NCI-H1694 (cell line): ENCODE measurements at places on chromosomes 2 and 18.

GRCh38 chr2:106555053-106555452 is 67.9 kb downstream of the CD8B2 start:
- no peak for DNase-seq

- DNase-seq, result peak; percentile 83
Measured at GRCh38 chr2:216341121-216341520, 31.2 kb downstream of the MARCHF4 start.

GRCh38 chr2:135688978-135689377 is 52.7 kb upstream of the UBXN4 start:
- no peak for DNase-seq

- no peak for DNase-seq
Measured at GRCh38 chr2:190507135-190507534, 27.4 kb downstream of the NEMP2 start.

DNA sequence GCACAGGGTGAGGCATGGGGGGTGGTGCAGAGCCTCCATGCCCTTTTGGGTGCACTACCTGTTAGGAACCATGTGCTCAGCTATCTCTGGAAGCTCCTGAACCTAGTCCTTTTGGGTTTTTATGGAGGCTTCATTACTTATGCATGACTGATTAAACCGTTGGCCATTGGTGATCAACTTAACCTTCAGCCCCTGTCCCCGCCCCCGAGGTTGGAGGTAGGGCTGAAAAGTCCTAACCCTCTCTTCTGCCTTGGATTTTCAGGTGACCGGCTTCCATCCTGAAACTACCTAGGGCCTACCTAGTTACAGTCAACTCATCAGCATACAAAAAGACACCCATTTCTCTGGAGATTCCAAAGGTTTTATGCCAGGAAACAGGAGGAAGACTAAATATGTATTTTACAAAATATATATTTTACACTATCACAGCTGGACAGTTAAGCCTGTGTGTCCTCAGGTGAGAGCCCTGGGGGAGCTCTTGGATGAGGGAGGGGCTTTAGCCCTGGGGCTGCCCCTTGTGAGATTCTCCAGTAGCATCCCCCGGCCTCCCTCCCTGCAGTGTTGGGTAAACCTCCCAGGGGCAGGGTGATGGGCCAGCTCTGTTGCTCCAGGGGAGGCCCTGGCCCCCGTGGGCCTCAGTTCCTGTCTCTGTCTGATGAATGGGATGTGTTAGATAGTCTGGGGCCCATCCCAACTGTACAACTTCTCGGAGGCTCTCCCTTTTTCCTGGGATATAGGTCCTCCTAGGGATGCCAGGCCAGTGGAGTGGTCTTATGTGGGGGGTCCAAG is 24.1 kb downstream of the GLI2 start:
- no peak for DNase-seq

DNA sequence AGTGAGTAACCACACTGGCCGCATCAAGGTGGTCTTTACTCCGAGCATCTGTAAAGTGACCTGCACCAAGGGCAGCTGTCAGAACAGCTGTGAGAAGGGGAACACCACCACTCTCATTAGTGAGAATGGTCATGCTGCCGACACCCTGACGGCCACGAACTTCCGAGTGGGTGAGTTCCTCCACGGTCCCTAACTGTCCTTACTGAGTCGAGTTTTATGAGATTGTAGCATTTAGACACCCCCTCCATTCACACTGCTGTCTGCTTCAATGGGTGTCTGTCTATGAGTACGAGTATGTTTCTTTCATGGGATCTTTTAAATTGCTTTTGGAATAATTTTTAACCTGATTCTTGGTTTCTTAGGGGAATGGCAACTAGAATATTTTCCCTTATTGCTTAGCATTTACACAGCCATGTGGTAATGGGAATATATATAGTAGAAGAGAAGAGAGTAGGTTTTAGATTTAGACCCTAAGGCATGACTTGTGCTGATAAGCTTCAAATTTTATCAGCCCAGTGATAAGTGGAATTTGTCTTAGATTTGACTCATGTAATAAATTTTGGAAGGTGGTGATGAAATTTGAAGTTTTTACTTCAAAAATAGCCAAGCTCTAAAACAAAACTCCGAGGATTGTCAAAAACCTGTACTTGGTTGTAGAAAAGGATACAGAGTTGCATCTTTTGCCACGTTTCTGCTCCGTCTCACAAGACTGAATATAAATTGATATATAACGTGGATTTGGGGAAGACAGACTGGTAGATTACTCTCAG is 188.2 kb downstream of the LTBP1 start:
- DNase-seq, result no peak

- DNase-seq, result no peak
Measured at GRCh38 chr2:46460241-46460921, 19.0 kb upstream of the TMEM247 start.

DNA sequence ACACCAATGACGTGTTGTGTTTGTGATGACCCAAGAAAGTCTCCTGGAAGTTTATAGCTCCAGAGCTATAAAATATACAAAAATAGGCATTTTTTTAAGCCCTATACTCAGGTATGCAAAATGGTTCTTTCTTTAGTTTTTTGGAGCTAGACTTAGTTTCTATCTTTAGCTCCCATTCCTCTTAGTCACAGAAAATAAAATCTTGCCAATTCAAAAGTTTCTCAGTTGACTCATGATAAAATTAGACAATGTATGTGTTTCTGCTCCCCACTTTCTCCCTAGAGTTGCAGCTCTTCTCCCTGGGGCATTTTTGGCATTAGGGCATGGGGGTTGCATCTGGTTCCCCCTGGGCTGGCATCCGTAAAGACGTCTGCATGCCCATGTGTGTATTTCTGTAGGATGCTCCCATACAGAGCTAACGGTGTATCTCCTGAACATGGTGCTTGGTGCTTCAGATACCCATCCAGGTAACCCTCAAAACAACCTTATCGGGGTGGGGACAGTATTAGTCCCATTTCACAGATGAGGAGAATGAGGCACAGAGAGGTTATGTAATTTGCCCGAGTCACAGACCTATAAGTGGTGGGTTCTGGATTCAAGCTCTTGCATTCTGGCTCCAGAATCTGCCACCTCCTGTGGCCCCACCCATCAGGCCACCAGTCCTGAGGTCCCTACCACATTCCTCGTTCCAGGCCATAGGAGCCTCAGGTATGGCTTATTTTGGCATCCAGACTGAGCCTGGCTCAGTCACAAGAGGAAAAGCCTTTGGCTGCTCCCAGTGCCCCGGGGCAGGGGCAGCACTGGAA is 43.1 kb upstream of the ASAP2 start:
- DNase-seq, result no peak

DNA sequence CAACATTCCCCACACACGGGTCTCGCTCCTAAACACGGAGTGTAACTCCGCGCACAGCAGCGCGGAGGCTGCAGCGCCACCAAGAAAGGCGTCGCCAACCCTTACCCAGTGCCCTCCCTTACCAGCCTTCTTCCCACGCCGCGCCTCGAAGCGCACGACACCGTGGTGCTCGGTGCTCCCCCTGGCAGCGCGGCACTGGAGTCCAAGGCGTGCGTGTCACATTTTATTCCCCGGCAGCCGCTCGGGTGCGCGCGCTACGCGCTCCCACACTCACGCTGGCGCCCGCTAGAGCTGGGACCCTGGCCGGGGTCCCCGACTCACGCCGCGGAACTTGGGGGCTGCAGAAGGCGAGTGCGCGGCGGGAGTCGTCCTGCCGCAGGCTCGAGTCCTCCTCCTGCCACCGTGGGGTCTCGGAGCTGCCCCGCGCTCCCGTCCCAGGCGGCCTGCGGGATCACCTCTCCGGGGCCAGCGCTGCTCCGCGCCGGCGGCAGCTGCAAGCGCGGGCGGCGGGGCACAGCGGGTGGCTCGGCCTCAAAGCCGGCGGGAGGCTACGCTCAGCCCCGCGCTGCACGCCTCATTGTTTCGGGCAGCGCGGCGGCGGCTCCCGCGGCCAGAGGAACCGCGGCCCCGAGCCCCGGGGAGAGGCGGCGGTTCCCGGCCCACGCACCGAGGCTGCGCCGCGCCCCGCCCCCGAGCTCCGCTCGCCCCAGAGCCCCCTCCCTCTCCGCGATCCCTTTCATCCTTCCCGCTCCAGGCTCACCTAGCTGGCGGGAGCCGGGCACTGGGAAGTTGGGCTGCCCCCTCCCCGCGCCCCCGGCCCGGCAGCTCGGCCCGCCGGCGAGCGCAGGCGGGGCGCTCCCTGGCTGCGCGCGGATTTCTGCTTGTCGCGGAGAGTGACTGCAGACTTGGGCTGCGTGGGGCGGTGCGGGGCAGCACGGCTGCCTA is at the start of gene ST6GAL2:
ST6GAL2 (minus strand) TSS at position 197 of the 945 bp plus-strand sequence. CDS start 42,190 bp downstream, outside the sequence.
- DNase-seq, result no peak

DNA sequence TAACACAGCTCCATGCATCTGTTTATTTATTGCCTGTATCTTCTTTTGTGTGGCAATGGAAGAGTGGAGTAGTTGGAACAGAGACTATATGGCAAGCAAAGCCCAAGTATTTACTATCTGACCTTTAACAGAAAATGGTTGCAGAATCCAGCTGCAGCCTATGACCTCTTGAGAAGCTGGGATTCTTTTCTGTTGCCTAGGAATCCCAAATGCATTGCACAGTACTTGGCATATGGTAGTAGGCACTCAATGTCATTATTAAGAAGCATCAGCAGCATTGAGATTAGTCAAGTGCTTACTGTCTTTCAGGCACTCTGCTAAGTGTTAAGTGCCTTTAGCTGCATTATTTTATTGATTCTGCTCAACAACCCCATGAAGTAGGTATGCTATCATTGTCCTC is 331.6 kb downstream of the CCDC85A start:
- DNase-seq, result no peak

DNA sequence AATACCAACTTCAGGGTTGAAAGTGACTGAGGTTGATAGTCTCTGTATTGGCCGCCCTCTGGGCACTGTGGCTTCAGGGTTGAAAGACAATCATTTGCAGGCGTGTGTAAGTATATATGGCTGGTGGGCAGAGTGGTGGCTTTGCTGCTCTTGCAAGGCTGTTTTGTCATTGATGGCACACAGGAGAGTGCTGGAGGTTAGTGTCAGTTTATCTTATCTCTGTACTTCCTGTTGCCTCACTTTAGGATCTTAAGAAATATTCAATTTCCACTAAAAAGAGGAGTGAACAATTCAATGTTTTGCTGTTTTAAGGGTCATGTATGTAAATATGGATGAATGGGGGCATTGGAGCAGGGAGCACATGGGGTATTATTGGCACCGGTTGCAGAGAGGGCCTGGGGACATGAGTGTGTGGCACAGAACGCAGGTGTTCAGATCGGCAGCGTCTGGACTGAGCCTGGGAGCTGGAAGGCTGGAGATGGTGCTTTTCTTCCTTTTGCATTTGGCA is 51.5 kb downstream of the NCK2 start:
- no peak for DNase-seq

DNA sequence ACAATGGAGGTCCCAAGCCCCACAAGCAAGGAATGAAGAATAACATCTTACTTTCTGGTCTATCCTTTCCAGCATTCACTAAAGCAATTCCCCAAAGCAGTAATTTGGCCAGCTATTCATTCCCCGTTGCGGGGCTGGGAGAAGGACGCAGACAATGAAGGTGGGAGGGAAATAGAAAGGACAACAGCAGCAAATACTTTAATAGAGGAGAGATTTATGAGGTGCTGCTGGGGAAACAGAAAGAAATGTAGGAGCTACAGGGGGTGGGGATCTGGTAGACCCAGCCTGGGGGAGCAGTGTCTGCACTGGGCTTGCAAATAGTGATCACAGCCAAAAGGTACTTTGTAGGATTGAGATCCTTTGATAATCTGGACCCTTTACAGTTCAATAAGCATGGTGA is 13.9 kb upstream of the ATL2 start:
- no peak for DNase-seq

GRCh38 chr2:123077101-123077500 is 948.0 kb upstream of the CNTNAP5 start:
- DNase-seq, result no peak

- no peak for DNase-seq
Measured at GRCh38 chr2:460861-461260, 173.0 kb upstream of the ALKAL2 start.

DNA sequence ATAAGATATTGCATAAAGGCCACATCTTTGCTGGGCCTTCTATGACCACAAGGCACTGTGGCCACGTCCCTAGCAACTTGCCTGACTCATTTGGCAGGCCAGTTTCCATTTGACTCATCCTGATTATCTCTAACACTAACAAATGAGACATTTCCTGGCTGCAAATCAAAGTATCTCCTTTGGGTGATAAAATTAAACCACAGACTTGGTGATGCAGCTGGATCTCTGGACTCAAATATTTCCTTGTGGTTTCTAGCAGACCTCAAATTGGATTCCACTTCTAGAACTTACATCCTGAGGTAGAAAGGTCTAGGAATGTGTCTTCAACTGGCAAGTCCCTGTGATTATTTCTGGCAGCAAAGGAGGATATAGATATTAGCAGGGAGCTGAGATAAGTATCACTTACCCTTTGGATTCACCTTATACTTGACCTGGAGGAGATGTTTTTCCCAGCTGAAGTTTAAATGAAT is 167.9 kb upstream of the NXPH2 start:
- no peak for DNase-seq

- DNase-seq, result no peak
Measured at GRCh38 chr2:62812921-62813825, 107.7 kb downstream of the EHBP1 start.

- DNase-seq, result no peak
Measured at GRCh38 chr2:177273408-177273807, 8.9 kb upstream of the NFE2L2 start.

DNA sequence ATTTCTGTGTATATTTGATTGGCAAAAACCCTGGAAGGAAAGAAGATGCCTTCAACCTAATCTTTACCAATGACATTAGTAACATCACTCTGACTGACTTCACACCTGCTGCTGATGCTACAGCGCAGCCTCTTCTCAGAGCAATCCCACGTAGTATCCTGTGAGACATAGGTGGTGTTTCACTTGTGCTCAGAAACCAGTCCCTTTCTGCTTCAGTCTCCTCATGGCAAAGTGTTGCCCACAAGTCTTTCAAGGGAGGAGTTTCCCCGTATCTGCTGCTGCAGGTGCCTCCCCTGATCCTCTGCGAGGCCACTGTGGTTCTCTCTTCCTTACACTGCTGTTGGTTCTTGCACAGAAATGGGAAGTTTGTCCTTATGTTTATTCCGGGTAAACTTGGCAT is 433.2 kb upstream of the TNP1 start:
- DNase-seq, result no peak

DNA sequence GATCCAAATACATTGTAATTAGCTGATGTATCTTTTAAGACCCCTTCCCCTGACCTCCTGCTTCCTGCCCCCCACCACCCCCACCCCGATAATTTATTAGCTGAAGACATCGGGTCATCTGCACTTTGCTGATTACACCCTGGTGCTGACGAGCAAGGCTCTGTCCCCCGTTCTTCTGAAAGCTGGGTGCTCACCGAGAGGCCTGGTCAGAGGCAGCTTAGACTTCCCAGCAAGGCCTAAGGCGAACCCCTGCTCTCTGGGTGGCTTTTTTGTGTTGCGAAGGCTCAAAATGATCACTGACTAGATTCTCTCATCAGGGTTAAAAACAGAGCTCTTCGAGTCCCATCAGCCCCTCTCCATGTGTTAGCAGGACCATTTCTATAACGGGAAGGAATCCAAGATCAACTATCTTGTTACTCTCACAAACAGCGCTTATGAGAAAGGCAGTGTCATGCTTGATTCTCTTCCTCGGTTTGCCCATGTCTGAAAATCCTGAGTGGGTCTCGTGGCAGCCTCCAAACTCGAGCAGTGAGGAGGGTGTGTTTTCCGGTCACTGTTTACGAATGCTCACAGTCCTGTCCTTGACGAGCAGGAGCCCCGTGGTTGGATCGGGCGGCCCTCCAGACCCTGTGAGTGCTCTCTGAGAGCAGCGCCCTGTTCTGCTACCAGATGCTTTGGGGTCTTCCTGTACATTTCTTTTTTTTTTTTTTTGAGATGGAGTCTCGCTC is 201.6 kb downstream of the HDAC4 start:
- DNase-seq, result no peak
